HL-60 (cell line): ENCODE measurements at places on chromosomes 4 and X.
A peak's percentile ranks its signal among the peaks of the same experiment; 100 is the strongest.

- DNase-seq: no peak
Measured at GRCh38 chrX:65731684-65732289, 64.3 kb downstream of the MSN start.

- peak; percentile 10 for DNase-seq
Measured at GRCh38 chr4:116400480-116400879, 684.9 kb downstream of the TRAM1L1 start.

DNA sequence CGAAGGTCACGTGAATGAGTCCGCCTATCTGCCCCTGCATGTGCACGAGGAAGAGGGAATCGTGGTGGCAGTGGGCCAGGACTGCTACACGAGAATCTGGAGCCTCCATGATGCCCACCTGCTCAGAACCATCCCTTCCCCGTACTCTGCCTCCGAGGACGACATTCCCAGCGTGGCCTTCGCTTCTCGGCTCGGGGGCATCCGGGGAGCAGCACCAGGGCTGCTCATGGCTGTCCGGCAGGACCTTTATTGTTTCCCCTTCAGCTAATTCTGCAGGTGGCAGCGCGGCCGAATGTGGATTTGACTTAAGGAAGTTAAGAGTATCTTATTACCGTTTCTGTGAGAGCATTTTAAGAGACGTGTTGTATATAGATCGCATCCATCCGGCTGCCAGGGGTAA lies 1.2 kb downstream of the DCAF4L1 start:
- DNase-seq: no peak

GRCh38 chrX:130915302-130915701 lies 12.3 kb upstream of the ENOX2 start:
- DNase-seq: peak; percentile 44

DNA sequence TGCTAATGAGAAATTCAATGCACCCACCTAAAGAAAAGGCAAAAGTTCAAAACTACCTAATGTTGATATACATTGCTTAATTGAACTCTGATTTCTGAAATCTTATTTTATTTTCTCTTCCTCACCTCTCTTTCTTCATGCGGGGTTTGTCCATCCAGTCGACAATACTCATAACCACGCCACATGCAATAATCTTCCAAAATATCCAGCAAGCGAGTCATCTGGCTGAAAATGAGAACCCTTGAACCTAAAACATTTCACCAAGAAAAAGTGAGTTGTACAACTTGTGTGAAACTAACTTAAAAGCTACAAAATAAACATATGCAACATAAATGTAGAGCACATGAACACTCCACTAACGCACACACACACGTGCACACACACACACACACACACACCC lies 26.7 kb downstream of the SMARCA1 start:
- no peak for DNase-seq

GRCh38 chr4:153245775-153246174 lies 41.5 kb downstream of the TRIM2 start:
- no peak for DNase-seq

- no peak for DNase-seq
Measured at GRCh38 chrX:29852767-29853166, 362.6 kb upstream of the MAGEB2 start.

DNA sequence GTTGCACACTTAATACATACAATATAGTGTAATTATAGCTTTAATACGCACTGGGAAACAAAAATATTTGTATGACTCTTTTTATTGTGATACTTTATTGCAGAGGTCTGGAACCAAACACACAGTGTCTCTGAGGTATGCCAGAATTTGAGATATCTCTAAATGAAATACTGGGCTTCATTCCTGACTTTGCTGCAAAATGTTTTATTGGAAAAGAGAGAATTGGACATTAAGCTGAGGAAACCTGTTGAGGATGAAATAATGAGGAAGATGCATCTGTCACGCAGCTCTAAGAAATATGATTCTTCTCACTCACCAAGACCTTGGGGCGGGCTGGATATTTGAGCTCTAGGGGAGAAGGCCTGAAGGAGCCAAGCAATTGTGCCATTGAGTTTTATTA lies 242.1 kb downstream of the CPE start:
- DNase-seq: no peak

GRCh38 chrX:111778591-111778990 lies 97.4 kb upstream of the TRPC5OS start:
- DNase-seq: no peak

DNA sequence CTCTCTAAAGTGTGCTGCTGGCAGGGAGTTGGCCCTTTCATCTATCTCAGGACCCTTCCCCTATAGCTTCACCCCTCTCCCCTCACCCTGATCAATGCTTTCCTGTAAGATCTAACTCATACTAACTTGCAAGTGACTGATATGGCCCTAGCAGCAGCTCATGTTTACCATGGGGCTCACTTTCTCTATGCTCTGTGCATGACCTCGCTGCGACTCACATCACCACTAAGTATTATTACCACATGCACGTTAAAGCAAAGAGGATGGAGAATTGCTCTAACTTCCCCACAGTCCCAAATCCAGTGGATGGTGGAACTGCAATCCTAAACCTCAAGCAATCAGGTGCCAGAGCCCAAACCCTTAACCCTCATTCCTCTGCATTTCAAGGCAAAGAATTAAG lies 626.6 kb downstream of the MID1IP1 start:
- DNase-seq: no peak

DNA sequence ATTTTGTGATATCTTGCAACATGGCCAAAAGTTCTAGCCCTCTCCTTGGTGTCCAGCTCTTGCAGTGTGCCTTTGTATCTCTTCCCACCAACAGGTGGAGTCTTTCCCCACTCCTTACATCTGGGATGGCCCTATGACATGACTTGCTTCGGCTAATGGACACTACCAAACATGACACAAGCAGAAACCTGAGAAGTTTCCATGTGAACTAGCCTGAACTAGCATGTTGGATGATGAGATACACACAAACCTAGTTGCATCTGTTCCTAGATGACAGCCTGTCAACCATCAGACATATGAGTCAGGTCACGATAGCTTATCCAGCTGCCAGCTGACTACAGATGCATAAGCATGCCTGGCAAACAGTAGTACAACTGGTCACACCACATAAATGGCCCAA lies 207.5 kb upstream of the FTHL17 start:
- DNase-seq: no peak

GRCh38 chr4:90718931-90719330 lies 591.7 kb downstream of the CCSER1 start:
- DNase-seq: no peak

DNA sequence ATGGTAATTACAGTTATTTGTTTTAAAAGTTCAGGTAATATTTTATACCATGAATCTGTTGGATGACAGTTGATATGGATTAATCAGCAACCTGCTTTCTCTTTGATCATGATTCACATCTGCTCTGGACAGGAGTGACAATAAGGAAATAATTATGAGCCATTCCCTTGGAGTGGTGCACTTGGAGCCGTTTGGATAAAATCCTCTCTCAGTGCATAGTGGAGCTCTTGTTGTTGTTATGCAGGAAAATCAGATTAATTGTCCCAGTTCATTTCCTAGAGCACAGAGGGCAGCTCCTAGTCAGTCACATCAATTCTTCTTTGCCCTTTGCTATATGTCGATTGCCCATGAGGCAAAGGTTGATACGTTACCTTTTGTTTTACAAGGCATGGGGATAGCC lies 668.3 kb upstream of the NR3C2 start:
- DNase-seq: no peak

DNA sequence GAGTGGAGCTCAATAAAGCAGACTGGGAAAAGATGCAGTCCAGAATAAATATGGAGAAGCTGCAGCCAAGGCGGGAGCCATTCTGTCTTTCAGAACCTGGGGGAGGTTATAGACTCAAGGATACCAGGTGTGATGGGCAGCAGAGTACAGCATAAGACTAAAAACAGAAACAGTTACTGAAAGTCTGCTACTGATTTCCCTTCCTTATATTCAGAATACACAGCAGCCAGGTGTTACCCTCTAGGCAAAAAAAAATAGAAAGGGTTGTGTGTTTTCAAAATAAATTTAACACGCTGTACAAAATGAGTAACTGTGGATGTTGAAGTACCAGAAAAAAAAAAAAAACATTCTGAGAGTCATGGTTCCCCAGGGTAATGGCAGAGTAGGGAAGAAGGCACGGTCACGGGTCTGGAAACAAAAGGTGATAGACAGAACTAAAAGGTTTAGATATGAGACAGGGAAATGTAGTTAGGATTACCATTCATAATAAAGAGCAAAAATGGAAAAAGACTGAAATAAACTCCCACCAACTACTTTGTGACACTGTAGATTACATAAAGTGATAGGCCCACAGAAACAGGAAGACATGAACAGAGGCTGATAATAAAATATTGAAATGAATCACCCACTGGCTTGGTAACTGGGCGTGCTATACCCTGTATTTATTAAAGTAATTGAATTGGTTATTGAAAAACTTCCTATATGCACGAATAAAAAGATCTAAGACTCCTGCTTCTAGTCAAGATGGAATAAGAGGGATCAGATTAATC lies 10.8 kb upstream of the HHIP start:
- DNase-seq: no peak

DNA sequence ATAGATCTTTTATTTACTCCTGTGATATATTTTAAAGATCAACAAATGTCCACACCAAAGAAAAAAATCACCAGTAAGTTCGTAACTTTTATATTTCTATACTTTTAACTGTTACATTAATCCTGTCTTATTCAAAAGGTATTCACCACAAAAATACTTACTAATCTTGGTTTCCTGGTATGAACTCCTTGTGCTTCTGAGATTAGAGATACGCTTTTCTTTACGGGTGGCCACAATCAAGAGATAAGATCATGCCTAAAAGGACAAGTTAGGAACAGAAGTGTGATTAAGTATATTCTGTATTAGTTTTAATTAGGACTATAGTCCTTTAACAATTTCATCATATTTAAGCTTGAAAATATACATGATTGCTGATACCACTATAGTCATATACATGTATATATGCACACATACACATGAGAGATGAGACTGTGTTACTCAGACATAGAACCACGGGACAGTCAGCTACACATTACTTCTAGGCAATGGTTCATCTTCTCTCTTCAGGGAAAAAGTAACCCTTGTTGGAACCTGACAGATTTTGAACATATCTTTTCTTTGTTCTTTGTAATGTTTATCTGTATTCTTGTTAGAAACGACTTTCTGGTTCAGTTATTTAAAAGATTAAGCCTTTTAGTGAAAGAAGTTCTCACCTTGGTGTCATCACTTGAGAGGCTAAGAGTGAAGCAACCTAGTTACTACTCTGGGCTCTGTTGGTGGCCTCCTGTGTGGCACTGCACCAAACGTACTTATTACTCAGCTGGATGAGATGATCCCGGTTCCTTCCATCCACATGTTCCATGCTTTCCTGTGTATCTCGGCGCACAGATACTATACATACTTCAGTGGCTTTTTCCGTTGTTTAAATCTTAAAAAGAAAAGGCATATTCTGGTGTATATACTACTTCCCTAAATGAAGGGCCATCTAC lies 146.1 kb downstream of the CBR4 start:
- DNase-seq: no peak

- no peak for DNase-seq
Measured at GRCh38 chr4:153945704-153946103, 156.8 kb upstream of the SFRP2 start.

GRCh38 chr4:37595875-37596680 lies 90.1 kb downstream of the RELL1 start:
- no peak for DNase-seq

DNA sequence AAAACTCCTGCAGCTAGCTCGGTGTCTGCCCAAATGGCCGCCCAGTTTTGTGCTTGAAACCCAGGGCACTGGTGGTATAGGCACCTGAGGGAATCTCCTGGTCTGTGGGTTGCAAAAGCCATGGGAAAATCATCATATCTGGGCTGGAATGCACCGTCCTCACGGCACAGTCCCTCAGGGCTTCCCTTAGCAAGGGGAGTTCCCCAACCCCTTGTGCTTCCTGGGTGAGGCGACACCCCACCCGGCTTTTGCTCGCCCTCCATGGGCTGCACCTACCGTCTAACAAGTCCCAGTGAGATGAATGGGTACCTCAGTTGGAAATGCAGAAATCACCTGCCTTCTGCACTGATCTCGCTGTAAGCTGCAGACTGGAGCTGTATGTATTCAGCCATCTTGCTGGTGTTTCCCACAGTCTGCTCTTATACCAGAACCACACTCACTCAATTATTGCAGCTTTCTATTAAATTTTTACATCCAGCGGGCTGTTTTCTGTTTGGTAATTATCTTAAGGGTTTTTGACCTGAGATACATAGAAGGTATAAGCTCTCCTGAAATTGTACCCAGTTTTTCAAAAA lies 36.7 kb upstream of the NPNT start:
- no peak for DNase-seq

DNA sequence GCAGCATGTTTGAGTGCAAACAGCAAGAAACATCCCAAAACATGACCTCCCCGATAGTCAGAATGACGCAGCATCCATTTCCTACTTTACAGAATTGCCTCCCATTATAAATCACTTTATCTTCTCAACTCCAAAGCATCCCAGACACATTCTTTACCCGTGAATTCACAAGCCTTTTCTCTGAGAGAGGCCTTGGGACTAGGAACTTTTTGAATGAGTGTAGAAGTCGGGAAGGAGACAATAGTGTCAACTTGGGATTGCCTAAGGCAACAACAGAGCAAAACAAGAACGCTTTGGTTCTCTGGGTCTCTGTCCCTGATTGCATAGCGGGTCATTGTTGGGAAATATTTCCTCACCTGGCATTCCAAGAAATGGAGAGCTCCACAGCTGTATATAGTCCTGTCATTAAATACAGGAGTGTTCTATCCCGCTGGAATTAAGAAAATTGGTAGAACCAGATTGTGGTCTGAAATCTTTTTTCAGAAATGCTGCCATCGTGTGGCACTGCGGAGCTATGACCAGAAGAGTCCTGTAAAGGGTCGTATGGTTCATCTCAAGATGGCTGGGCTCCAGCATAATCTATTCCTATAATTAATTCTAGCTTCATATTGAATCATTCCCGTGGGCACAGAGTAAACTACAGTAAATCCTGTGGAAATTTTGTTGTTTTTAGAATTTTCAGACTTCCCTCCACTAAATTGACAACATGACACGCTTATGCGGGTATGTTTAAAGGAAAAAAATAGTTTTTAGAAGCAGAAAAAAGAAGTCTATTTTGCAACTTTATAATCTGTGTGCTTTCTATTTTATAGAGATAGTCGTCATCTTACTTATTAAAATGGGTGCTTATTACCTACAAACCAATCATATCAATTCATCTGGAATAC lies 2.0 kb upstream of the SPP1 start:
- DNase-seq: peak; percentile 34
